ENCODE measurements at places on chromosomes 5 and 9. TPM values are rescaled to one million over a fixed set of nuclear protein-coding genes. Genes with fewer than 3 reads are reported as not detected.
A peak's percentile ranks its signal among the peaks of the same experiment; 100 is the strongest.

DNA sequence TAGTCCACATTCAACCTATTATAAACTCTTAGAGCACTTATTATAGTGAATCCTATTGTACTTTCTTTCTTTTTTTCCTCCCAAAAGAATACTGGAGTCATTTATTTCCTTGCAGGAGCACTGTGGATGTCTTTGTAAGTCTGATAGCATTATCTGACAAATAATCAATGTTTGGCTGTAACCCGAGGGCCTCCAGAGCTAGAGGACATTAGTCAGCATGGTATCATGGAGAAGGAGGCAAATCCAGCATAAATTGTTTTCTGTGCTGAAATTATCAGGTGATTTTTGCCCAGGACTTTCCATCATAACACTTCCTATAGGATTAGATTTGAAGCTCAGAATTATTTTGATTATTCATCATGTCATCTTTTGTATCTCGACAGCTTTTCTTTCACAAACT, 551.0 kb downstream of the ZNF608 start:
- no peak for DNase-seq

DNA sequence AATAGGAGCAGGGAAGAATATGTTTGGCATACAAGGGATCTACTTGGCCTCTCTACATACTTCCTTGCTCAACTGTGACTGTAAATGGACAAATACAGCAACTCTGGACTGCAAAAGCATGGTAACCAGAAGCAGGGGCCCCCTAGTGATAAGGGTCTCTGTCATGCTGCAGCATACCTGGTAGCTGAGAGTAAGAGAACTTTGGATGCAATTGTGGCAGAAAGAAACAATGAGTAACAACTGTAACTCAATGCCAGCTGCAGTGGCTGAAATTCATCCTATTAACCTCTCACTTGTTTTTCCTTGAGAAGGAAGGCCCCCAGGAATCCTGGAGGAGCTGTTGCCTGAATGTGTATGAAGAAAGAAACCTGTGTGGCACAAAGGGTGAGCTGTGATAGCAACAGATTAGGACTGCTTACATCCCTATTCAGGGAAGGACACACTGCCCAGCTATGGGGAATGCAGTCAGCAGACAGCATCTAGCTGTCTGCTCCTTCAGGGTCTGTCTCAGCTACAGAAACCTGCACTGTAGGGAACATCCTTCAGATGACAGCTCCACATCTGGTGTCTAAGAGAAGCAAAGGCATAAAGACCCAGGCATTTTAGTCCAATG, 468.1 kb upstream of the ACTBL2 start:
- no peak for DNase-seq

DNA sequence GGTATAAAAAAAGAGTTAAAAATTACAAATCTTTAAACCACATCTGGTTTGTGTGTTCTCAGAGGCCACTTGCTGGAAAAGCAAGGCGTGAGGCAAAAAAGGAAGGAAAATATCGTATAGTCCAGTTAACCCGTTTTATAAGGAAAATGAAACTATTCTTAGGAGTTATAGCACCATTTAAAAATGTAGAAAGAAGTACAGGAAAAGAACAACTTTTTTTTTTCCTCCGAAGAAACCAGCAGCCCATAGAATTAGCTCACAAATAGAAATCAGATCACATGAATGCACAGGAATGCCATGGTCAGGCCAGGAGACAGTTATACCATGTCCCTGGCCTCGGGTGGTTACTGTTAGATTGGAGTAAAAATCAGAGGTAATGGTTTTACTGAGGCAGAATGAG, 241.6 kb downstream of the FBXL7 start:
- no peak for DNase-seq

DNA sequence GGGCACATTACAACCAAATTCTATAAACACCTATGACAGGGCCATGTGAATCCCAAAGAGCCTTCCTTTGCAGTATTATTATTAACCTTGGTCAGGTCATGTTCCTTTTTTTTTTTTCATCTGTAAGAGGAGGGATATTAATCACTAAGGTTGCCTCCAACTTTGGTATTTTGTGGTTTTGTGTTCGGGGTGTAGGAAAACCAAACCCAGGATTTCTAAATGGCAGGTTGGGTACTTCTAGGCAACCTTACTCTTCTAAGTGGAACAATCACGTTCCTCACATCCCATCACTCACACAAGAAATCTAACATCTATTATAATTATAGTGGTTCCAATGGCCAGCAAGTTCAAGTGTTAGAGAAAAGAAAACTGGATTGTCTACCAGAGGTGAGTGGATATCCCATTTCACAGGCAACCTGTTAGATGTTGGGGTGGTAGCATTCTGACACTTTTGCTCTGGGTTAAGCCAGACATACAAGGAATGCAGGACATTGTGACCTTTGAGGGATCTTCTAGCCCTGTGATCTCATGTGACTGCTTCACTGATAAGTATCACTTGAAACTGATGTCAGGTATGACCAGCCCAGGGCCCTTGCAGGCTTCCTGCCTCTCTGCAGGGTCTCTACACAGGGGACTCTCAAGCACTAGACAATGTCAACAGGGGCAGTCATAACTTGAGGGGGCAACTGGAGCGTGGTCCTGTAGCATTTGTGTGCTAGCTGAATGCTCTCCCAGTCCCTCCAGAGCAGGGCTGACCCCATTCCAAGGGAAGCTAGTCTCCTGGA, 126.2 kb upstream of the VLDLR start:
- DNase-seq = no peak

GRCh38 chr9:93155716-93156474, 21.8 kb upstream of the NINJ1 start:
- no peak for DNase-seq

DNA sequence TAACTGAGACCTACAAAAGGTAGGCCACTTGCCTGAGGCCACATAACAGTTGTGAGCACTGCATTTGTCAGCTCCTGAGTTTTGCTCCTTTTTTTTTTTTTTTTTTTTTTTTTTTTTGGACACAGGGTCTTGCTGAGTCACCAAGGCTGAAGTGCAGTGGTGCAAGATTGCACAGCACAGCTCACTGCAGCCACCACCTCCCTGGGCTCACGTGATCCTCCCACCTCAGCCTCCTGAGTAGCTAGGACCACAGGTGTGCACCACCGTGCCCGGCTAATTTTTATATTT, 37.1 kb downstream of the LAMC3 start:
- DNase-seq = no peak

- no peak for DNase-seq
Observed at GRCh38 chr9:28234133-28234893, 661.0 kb upstream of the C9orf72 start.

DNA sequence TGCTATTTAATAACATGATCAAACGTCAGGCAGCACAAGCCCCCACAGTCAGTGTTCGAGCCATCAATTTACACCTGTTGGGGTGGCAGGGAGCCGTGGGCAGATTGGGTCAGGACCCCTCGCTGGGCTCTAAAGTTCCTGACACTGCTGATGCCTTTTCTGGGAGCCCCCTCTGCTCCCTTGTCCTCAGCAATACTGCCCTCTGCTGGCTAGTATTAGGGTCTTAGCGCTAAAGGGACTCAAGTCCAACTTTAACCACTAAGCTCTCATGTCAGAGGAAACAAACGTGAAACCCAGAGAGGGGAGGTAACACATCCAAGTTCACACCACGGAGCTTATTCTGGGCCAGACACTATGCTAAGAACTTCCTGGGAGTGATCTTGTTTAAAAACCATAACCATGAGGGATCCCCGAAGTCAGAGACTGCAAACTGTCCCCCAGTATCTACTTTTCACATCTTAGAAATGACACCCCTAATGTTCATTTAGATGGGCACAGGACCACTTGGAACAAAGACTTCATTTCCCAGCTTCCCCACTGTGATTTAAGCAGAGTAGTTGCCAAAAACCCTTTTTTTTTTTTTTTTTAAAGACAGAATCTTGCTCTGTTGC, 20.4 kb downstream of the ANKS6 start:
- peak; percentile 34 for DNase-seq

- no peak for DNase-seq
Observed at GRCh38 chr5:123093601-123094236, 4.7 kb downstream of the PRDM6 start.

DNA sequence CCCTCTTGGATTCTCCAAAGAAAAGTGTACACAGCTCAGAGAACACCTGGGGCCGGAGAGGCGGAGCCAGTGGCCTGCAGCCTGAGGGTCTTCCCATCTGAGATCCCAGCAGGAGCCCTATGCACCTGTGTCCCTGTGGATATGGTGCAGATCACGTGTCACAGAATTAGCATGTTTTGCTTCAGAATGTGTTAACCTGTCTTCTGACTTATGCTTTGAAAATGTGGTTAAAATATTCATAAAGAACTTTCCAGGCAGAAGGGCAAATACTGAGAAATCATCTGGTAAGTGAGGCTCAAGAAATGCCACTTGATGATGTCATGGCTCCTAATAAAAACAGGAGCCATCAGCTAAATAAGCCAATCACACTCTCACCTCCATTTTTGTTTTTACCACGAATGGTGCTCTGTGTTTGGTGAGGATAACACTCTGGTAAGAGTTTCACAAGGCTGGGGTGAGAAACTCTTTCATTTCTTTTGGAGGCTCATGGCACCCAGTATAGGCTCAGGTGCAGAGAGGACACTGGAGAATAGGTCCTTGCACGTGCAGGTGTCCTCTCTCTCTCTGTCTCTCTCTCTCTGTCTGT, 279.8 kb downstream of the FSTL4 start:
- no peak for DNase-seq

- DNase-seq = no peak
Observed at GRCh38 chr9:132241483-132241839, 79.6 kb downstream of the NTNG2 start.

DNA sequence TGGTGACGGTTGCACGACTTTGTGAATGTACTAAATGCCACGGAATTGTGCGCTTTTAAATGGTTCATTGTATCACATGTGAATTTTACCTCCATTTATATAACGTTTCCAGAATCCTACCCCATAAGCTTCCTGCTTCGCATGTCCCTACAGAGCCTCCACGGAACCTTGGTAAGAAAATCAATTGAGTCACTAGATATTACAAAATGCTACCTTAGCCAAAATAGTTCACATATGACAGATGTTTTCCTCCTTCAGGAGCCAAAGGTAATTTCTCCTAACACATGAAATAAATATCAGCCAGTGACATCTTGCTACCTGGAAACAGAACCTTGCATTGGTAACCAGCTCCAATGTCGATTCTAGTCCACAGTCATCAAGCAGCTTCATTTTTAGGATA, 125.1 kb downstream of the TTLL11 start:
- no peak for DNase-seq

- no peak for DNase-seq
Observed at GRCh38 chr5:156893517-156893916, 43.4 kb downstream of the PPP1R2B start.

DNA sequence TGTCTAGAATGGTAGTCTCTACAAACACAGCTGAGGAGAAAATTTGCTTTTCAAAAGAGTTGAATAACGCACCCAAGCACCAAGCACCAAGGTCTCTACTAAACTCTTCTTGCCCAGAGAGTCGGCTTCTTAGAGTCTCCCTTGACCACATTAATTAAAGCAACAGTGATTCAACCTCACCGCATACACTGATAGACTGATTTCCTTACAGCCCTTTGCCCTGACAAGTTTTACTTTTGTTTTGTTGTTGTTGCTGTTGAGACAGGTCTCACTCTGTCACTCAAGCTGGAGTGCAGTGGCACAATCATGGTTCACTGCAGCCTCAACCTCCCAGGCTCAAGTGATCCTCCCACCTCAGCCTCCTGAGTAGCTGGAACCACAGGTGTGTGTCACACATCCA, 1035.7 kb upstream of the DMAC1 start:
- no peak for DNase-seq

GRCh38 chr5:139683295-139684271, 35.4 kb downstream of the CXXC5 start:
- DNase-seq = no peak

DNA sequence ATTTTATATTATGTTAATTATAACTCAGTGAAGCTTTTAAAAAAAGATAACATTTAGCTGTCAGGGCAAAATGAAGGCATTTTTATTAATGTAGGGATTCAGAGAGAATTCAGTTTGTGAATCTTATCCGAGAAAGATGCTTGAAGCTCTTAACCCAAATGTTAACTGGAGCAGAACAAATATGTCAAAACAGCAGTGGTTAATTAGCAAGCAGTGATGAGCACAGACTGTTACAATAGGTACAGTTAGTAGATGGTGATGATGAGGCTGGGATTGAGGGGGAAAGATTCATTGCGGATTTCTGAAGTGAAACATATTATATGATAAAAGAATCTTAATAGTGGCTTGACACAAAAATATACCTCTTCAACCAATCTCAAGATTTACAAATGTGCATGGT, 356.7 kb downstream of the DIRAS2 start:
- no peak for DNase-seq

GRCh38 chr9:76638001-76638400, 126.2 kb upstream of the PCA3 start:
- DNase-seq = no peak

DNA sequence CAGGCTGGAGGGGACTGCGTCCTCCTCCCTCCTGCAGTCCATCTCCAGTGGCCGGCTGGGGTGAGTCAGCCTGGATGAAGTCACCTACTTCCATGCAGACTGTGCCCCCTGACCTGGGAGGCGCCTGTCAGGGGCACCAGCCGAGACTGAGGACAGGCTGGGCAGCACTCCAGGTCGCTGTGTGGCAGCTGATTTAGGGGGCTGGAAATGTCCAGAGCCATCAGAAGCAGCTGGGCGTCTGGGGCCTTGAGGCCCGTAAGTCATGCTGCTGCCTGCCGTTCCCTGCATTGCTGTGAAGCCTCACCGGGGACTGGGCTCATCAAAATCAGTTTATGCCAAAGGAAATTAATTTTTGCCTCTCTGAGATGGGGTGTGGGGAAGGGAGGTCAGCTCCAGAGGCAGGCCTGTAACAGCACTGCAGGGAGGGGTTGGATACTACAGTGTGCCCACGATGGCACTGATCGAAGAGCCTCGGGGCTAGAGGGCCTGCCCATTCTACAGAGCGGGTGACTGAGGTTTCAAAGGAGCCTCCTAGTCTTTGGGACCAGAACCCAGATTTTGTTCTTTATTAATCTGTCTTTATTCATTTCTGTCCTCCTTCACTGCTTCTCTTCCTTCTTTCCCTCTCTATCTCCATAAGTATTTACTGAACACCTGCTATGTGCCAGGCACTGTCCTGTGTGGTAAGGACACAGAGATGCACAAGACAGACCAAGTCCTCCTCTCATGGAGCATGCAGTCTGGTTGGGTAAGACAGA, 70.4 kb upstream of the PSD2 start:
- DNase-seq = peak; percentile 40

GRCh38 chr9:91282292-91282691, 79.4 kb downstream of the AUH start:
- DNase-seq = no peak

- no peak for DNase-seq
Observed at GRCh38 chr9:95270790-95271189, 46.7 kb downstream of the FANCC start.

DNA sequence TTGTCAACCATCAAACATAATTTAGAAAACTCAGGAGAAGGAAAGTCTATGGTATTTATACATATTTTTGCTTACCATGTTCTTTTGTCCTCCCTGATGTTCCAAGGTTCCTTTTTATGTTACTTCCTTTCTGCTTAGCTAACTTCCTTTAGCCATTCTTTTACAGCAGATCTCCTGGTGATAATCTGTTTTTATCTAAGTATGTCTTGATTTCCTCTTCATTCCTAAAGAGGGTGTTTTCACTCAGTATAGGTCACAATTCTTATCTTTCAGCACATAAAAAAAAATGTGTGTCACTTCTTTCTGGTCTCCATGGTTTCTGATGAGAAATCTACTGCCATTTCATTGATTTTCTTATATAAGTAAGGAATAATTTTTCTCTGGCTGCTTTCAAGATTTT, 384.4 kb upstream of the PDE4D start:
- DNase-seq = no peak

GRCh38 chr5:77643654-77644370, 5.3 kb upstream of the OTP start:
- DNase-seq = no peak

SPINK4 gene
- 214 TPM for total RNA-seq

GLDC gene
- 1.1 TPM for total RNA-seq

RMI1 gene
- 16.9 TPM for total RNA-seq

NR5A1 gene
- not detected for total RNA-seq

PCDHB5 gene
- 0.10 TPM for total RNA-seq
